ENCODE measurements at places on chromosomes 7 and 10. TPM values are rescaled to one million over a fixed set of nuclear protein-coding genes. Genes with fewer than 3 reads are reported as not detected.

GRCh38 chr7:156139633-156140032 lies 327.4 kb upstream of the SHH start:
- no peak overlapping the region for H3K27ac ChIP-seq
- no peaks in the 10 kb centered on the region for H3K36me3 ChIP-seq
- DNase-seq, result no peak
- H3K4me1 ChIP-seq, result no peaks in the 10 kb centered on the region
- peaks cover 45% of the 10 kb centered on the region for H3K27me3 ChIP-seq
- H3K4me3 ChIP-seq, result no peak overlapping the region

Gene FGFR2
- polyA plus RNA-seq, result not detected

DNA sequence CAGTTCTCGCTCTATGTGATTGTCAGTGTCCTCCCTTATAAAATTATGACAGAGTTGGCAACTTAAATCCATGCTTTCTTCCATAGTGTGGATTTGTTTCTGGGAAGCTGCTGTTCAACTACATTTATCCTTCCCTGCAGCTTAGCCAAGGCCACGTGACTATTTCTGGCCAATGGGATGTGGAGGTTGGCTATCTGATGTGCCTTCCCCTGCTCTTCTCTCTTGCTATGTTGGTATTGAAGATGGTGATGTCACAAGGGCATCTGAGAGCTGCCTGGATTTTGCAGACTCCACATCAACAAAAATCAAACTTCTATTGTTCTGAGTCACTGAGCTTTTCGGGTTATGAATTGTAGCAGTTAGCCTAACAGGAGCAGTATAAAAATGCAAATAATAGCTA lies 164.9 kb upstream of the RHOBTB1 start:
- H3K27me3 ChIP-seq, result no peaks in the 10 kb centered on the region
- H3K27ac ChIP-seq, result no peak overlapping the region
- no peak for DNase-seq
- H3K36me3 ChIP-seq, result no peaks in the 10 kb centered on the region
- H3K4me1 ChIP-seq, result no peaks in the 10 kb centered on the region

Gene AZGP1
- 0.15 TPM for polyA plus RNA-seq

Gene LGI1
- polyA plus RNA-seq, result not detected

GRCh38 chr7:114784177-114784576 lies 137.7 kb upstream of the MDFIC start:
- no peaks in the 10 kb centered on the region for H3K4me1 ChIP-seq
- H3K27ac ChIP-seq, result no peak overlapping the region
- H3K4me3 ChIP-seq, result no peak overlapping the region
- DNase-seq, result no peak
- H3K27me3 ChIP-seq, result no peaks in the 10 kb centered on the region

DNA sequence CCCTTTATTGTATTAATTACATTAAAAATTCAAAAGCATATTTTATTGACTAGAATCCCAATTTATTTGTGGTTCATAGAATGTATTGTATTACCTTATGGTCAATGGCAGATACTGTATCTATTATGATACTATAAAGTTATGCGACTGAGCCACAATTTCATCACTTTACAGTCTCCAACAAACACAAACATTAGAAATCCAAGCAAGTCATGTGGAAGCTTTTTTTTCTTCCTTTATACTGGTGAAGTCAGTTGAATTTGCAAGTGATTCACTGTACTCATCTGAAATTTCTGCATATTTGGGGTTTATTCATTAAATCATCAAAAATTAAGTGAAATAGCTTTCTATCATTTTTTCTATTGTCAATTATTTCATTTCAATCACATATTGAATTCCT lies 54.3 kb downstream of the BMPER start:
- no peaks in the 10 kb centered on the region for H3K36me3 ChIP-seq
- H3K4me1 ChIP-seq, result peaks cover 2% of the 10 kb centered on the region
- H3K4me3 ChIP-seq, result no peak overlapping the region
- no peak overlapping the region for H3K27ac ChIP-seq
- no peaks in the 10 kb centered on the region for H3K27me3 ChIP-seq

GRCh38 chr10:93039721-93040120 lies 20.9 kb upstream of the CYP26C1 start:
- no peaks in the 10 kb centered on the region for H3K36me3 ChIP-seq
- no peak for DNase-seq
- no peak overlapping the region for H3K27ac ChIP-seq
- H3K27me3 ChIP-seq, result no peaks in the 10 kb centered on the region

DNA sequence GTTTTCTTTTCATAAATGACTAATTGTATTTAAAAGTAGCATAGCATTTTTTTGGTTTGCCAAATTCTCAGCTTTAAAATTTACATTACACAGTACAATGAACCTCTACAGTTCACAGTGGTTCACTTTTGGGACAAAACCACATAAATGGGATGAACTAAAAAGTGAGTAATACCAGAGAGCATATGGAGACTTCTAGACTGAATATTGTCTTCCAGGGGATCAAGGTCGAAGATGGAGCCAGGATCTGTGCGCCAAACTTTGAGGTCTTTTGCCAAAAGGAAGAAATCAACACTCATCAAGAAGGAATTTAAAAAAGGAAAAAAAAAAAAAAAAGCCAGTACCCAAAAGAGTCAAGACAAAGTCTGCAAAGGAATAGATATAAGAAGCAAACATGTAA lies 87.5 kb downstream of the NEBL start:
- H3K36me3 ChIP-seq, result peaks cover 6% of the 10 kb centered on the region
- peaks cover 3% of the 10 kb centered on the region for H3K4me1 ChIP-seq
- DNase-seq, result no peak
- H3K27me3 ChIP-seq, result no peaks in the 10 kb centered on the region

GRCh38 chr10:69353977-69354635 lies 62.6 kb downstream of the TACR2 start:
- H3K27ac ChIP-seq, result no peak overlapping the region
- no peaks in the 10 kb centered on the region for H3K36me3 ChIP-seq

Gene THAP5
- 4.2 TPM for polyA plus RNA-seq

Data from SK-N-SH (cell line).